Left renal cortex interstitium (tissue), 4 donors: ENCODE measurements at places on chromosomes 7 and 10.
A peak's percentile ranks its signal among the peaks of the same experiment; 100 is the strongest.

DNA sequence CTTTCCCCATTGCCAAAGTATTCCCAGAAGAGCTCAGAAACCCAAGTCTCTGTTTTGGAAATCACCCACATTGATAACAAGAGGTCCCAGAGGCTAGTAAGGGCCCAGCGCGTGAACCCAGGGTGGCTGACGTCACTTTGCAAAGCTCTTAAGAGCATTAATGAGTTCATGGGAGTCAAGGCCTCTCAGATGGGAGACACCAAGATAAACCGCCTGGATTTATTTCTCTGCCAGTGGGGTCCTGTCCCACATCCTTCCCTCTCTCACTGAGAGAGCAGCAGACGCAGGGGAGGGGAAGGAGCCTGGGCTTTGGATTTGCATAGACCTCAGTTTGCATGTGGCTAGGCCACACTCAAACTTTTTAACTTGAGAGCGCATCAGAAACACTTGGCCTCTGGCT, 184.8 kb upstream of the PDE1C start:
- DNase-seq = no peak

GRCh38 chr7:41579961-41580935, 122.6 kb downstream of the INHBA start:
- DNase-seq = no peak

DNA sequence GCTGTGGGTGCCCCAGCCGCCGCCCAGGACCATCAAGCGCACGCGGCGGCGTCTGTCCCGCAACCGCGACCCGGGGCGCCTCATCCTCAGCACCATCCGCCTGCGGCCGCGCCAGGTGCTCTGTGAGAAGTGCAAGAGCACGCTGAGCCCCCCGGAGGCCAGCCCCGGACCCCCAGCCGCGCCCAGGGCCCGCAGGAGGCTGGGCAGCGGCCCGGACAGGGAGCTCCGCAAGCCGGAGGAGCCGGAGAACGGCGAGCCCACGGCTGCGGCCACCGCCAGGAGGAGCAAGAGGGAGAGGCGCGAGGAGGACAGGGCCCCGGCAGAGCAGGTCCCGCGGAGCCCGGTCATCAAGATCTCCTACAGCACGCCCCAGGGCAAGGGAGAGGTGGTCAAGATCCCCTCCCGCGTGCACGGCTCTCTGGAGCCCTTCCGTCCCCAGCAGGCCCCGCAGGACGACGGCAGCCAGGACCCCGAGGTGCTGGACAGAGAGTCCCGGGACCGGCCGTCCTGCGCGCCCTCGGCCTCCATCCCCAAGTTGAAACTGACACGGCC, 8.0 kb downstream of the PWWP2B start:
- DNase-seq = no peak

GRCh38 chr10:22475651-22476600, 130.6 kb downstream of the SPAG6 start:
- DNase-seq = peak; percentile 40

DNA sequence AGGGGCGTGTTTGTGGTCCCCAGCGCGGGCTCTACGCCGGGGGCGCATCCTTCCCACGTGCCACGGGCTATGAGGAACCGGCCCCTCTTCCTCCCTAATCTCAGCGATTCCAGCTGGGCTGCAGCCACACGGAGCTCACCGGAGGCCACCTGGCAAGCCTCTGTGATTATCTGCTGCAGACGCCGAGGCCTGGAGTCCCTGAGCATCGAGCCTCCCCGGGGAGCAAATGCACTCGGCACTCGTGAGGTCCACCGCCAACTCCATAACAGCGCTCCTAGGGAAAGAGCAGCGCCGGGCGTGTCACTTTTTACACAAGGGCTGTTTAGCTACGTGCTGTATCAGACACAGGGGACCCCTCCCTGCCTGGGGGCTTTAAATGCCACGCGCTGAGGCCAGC, 101.2 kb downstream of the DYNC2I1 start:
- no peak for DNase-seq

GRCh38 chr7:149100821-149101220, 10.3 kb upstream of the ZNF786 start:
- DNase-seq = no peak

GRCh38 chr10:93756118-93756517, 1.6 kb upstream of the LGI1 start:
- no peak for DNase-seq

DNA sequence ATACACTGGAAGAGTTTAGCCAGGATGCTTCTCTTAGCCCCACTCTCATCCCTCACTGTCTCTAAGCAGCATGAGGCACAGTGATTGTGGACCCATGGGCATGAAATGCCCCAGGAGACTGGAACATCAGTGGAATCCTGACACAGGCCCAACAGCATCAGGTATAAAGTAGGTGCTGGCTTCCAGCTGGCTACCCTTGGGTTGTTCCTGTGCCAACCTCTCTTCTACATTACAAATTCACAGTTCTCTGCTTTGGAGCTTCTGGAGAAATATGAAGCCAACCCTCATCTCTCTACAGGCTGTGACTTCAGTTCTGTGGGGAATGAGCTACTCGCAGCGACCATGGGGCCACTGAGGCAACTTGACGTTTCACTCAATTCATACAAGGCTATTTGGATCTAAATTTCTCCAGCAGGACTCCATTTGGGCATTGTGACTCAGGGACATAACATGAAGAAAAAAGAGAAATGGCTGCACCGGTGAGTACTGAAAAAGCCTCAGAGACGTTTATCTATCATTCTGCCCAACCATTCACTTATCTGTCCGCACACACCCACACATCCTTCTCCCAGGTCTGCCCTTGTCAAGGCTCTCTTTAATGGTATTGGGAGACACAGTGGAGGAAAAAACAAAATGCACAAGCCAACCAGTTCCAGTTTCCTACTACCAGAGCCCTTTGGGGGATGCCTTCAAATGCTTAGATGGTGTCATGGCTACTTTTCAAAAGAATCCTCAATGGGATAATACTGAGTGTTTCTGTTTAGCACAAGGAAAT, 35.4 kb upstream of the TM9SF3 start:
- no peak for DNase-seq

- DNase-seq = no peak
Measured at GRCh38 chr10:33706746-33707145, 372.3 kb upstream of the NRP1 start.

GRCh38 chr10:103678178-103678526, 177.2 kb downstream of the SH3PXD2A start:
- no peak for DNase-seq

GRCh38 chr7:47627580-47628283, 45.8 kb upstream of the TNS3 start:
- no peak for DNase-seq

GRCh38 chr7:144830811-144831210, 5.0 kb downstream of the TPK1 start:
- DNase-seq = no peak

- DNase-seq = no peak
Measured at GRCh38 chr7:98202367-98203195, 8.7 kb upstream of the BHLHA15 start.
